ENCODE measurements at places on chromosomes 1 and 21.

DNA sequence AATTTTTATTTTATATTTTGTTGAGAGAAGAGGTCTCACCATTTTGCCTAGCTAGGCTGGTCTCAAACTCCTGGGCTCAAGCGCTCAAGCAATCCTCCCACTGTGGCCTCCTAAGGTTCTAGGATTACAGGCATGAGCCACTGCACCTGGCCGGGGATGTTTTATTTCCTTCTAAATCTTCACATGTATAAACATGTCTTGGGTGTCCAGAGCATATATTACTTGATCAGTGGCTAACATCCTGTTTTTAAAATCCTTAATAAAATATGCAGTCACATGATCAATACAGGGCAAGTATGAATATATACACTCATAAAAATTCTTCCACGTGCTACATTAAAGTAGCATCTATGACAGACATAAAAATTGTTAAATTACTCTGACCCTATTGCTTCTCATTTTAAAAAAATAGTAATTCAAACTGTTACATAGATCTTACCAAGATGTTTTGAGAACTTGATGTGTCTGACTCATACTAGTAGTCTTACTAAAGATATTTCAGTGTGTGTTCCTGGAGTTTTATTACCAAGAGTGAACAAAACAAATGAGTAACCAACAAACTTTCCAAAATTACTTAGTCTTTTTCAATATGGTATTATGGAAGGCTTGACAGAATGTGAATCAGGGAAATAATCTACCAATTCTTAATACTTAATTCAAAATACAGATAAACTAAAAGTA, 222.5 kb downstream of the SLC45A1 start:
- no peak for DNase-seq

- no peak for DNase-seq
Observed at GRCh38 chr21:34900376-34900775, 148.7 kb downstream of the RUNX1 start.

DNA sequence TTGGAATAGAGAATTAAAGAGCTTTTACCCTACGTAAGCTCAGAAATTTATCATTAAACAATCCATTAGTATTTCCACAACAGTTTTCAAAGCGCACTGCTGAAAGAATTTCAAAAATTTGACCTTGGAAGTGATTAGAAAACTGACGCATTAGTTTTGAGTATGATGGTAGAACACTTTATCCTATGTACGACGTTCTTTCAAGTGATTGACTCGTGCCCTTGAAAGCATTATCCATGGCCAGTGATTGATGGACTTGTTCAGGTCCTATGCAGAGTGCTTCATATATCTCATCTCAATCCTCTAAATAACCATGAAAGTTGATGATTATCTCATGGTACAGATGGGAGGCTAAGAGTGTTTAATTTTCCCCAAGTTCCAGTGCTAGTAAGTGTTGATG, 697.2 kb downstream of the USP25 start:
- DNase-seq, result no peak

- DNase-seq, result no peak
Observed at GRCh38 chr1:84272401-84272800, 29.1 kb upstream of the SAMD13 start.

GRCh38 chr1:154520333-154520732, 18.1 kb upstream of the SHE start:
- DNase-seq, result no peak
